ENCODE measurements at places on chromosomes 2 and 18. TPM values are rescaled to one million over a fixed set of nuclear protein-coding genes. Genes with fewer than 3 reads are reported as not detected.

GRCh38 chr18:55582325-55582724 is 5.7 kb downstream of the TCF4 start:
- DNase-seq, result no peak

OSR1 gene
- total RNA-seq, result not detected

- no peak for DNase-seq
Measured at GRCh38 chr2:190809876-190810525, 70.6 kb upstream of the GLS start.

DNA sequence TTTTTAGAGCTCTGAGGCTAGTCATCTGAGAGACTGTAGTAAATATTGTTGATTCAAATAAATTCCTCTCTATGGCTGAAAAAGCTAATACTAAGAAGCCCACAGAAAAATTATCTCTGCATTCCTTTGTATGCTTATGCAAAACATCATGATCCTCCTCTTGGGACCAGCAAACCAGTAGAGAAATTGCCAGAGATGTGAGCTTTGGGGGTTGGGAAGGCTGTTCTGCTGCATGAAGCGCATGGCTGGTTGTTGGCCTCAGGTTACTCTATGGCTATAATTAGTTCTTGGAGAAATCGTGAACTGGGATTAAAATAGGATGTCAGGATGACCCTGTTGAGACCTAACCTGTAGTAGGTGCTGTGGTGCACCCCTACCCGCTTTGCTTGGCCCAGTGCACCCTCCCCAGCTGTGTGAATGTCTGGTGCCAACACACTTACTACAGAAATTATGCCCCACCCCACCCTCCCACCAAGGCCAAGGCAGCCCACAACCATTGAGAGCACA is 35.5 kb upstream of the C1D start:
- no peak for DNase-seq

GRCh38 chr18:25233528-25234321 is 118.2 kb downstream of the ZNF521 start:
- no peak for DNase-seq

- DNase-seq, result no peak
Measured at GRCh38 chr2:218957671-218958070, 1.8 kb upstream of the CDK5R2 start.

GRCh38 chr18:23967321-23968089 is 47.0 kb upstream of the TTC39C start:
- DNase-seq, result peak; percentile 61

DNA sequence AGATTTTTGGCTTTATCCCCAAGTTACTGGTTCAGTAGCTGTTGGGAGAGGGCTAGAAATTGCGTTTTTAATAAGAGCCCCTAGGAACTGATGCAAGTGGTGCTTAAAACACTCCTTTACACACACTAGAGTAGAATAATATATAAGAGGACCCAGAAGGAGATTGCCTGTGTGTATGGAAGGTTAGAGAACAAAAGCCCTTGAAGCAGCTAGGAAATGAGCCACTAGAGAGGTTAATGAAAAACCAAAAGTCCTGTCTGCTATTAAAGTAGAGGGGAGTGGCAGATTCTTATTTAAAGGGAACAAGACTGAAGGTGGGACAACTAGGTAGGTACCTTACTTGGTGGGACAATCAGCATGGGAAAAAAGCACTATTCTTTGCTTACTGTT is 14.4 kb upstream of the SLC39A10 start:
- no peak for DNase-seq

GREB1 gene
- total RNA-seq, result 0.13 TPM

GRCh38 chr18:70420146-70420898 is 131.5 kb downstream of the SOCS6 start:
- DNase-seq, result no peak

NPAS2 gene
- 1.4 TPM for total RNA-seq

CYP27A1 gene
- total RNA-seq, result not detected

GRCh38 chr2:102063941-102064678 is 72.3 kb downstream of the IL1R2 start:
- peak; percentile 54 for DNase-seq
